HS-5 (cell line): ENCODE measurements at places on chromosomes 5 and 9.
A peak's percentile ranks its signal among the peaks of the same experiment; 100 is the strongest.

DNA sequence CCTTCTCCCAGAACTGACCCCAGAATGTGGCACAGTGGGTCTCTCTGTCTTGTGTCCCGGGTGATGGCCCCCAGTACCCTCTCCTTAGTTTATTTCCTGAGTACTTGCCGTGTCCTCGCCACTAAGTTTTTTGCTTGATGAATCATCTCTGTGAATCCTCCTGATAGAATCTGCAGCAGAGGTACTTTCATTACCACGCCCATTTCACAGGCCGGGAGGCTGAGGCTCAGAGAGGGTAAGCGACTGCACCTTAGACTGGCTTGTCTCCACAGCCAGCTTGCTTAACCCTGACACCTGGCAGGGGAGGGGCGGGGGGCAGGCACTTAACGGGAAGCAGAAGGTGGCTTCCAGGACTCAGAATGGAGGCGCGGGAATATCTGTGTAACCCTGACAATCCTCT lies 7.9 kb upstream of the IER5L start:
- DNase-seq = no peak

- DNase-seq = no peak
Observed at GRCh38 chr5:124909734-124910133, 163.3 kb upstream of the ZNF608 start.

DNA sequence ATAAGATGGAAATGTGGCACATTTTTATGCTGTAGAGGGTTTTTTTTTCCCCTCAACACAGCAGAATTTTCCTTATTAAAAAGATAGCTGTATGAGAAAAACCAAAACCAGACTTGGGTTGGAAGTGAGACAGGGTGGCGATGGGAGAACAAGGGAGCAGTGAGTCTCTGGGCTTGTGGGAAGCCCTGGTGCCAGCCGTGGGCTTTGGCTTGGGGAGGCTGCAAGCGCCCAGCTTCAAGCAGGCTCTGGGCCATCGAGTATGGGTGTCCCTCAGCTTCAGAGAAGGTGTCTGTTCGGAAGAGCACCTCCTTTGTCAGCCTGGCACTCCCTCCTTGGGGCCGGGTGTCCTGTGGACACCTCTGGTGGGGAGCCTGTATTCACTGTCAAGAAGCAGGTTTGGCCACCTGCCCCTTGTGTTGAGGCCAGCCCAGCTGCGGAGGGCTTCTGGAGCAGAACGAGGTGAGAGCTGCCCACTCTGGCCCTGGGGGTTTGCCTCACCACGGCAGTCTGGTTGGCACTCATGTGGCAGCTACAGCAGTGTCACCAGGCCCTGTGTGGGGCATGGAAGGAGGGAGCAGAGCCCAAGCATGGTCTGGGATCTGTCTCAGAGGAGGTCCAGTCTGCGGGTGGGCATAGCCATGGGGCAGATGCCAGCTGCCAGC lies 37.6 kb upstream of the ANGPTL2 start:
- no peak for DNase-seq

DNA sequence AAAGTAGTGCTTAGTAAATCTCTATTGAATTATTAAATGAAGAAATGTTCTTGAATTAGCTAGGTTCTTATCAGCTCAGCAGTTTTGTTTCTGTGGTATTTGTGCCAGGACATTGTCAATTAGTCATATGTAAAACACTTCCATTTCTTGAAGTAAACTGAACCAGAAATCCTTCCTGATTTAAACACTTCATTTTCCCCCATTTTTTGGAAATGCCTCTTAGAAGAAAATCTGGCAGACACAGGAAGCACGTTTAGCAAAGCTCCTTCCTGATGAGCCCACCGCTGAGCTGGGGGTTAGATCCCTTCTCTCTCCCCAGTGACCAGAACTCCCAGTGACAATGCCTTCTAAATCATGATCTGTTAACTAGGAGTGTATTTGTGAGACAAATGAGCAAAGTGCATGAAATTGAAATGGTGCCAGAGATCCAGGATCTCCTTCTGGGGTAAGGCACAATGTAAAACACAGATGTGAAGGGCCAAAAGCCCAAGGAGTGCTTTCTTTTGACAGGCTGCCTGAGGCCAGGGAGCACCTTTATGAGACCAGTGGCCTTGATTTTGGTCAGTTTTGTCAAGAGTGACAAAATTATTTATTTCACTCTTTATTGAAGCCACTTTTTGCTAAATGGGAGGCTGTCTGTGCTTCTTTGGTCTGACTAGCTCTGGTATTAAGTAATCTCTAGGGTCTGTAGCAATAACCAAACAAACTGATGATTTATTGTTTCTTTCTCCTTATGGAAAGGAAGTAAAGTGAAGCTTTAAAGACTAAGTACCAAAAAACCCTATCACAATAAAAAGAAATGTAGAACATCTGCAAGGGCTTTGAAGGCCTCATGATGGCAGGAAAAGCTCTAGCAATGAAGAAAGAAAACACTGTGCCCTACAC lies 25.5 kb upstream of the RUSC2 start:
- DNase-seq = no peak

GRCh38 chr9:16612627-16613026 lies 257.8 kb downstream of the BNC2 start:
- no peak for DNase-seq

DNA sequence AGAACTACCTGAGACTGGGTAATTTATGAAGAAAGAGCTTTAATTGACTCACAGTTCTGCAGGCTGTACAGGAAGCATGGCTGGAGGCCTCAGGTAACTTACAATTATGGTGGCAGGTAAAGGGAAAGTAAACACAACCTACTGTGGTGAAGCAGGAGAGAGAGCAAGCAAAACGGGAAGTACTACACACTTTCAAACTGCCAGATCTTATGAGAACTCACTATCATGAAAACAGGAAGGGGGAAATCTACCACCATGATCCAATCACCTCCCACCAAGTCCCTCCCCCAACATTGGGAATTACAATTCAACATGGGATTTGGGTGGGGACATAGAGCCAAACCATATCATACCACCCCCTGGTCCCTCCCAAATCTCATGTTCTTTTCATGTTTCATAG lies 58.7 kb upstream of the GPR151 start:
- no peak for DNase-seq

- no peak for DNase-seq
Observed at GRCh38 chr5:74948031-74948546, 81.9 kb upstream of the FAM169A start.

GRCh38 chr5:57199866-57200265 lies 26.0 kb downstream of the GPBP1 start:
- DNase-seq = no peak

GRCh38 chr5:79201206-79201605 lies 34.7 kb upstream of the JMY start:
- DNase-seq = no peak

DNA sequence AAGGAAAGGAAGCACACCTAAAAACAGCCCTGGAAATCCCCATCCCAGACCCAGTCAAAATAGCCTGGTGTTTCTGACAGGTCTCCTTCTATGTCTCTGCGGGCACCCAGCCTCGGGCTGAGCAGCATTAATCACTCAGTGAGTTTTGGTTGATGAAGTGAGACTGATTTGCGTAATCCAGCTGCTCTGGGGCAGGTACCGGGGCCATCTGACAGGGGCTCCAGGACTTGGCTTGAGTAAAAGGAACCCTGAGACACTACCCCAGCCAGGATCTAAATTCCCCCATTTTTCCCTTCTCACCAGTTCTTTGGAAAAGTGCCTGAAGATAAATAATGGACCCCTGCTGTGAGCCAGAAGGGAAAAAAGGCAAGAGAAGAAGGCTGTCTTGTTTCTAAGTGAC lies 596 bp downstream of the SLC28A3 start:
- DNase-seq = no peak

DNA sequence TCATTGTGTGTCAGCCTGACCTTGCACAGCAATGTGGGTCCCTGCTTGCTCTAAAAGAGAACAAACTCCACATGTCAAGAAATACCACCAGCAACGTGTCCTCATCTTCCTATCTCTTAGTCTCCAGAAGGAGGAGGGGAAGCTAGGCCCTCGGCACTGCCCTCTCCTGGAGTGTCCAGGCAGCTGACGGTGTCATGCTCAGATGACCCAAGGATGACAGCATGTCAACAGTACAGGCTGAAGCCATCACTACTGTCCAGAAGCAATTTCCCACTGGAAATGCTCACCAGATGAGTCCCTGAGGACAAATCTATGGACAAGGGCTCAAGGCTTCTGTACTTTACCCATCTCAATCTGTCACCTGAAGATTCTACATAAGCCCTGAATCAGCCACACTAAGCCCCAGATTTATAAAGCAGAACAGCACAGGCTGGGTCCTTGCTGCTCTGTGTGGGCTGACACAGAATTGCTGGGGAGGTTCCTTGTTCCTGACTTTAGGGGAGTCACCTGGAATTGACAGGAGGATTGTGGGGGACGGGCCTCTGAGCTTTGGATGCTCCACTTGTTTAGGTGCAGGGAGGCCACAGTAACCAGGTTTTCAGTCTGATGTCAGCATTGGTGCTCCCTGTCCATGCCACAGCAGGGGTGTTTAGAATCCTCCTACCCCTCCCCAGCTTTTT lies 210.2 kb downstream of the DAB2IP start:
- no peak for DNase-seq

DNA sequence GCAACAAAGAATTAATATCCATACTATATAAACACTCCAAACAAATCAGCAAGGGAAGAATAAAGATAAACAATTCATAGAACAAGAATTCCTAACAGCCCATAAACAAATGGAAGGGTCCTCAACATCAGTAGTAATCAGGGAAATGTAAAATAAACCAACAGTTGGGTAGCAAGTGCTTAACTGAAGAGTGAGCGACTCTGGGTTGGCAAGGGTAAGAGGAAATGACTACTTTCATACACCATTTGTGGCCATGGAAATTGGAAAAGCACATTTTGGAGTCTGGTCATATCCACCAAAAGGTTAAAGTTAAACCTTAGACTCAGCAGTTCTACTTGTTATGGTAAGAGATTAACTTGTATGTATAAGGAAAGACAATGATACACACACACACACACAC lies 17.4 kb upstream of the RORB start:
- DNase-seq = no peak

DNA sequence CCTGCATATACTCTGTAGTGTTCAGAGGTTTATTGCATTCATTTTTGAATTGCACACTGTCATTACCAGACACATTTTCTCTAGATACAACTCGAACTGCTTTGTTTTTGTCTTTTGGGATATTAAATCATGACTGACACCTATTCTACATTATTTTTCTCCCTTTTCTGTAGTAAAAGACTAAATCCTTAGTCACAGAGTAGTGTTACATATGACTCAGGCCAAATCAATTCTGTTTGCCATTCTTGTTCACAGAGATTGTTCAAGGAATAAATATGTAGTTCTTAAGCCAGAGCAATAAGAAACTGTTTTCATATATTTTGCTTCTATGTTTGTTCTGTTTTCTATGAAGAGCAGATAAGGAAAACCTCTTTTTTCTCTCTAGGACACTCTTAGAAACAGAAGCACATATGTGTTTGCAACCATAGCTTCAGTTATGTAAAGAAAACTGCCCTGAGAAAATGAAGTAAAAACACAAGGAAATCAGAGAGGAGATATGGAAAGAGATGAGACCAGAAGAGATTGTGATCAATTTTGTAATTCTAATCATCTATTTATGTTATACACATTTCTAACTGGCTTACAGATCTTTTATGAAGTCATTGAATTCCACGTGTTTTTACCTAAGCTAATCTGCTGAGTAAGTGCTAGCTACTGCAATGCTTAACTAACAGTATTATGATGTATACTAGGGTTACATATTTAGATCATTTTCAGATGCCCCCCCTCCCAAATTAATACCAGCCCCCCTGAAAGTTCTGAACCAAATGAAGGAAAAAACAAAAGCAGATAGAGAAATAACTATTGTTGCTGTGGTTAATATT lies 1995.6 kb upstream of the CDH6 start:
- peak; percentile 67 for DNase-seq

DNA sequence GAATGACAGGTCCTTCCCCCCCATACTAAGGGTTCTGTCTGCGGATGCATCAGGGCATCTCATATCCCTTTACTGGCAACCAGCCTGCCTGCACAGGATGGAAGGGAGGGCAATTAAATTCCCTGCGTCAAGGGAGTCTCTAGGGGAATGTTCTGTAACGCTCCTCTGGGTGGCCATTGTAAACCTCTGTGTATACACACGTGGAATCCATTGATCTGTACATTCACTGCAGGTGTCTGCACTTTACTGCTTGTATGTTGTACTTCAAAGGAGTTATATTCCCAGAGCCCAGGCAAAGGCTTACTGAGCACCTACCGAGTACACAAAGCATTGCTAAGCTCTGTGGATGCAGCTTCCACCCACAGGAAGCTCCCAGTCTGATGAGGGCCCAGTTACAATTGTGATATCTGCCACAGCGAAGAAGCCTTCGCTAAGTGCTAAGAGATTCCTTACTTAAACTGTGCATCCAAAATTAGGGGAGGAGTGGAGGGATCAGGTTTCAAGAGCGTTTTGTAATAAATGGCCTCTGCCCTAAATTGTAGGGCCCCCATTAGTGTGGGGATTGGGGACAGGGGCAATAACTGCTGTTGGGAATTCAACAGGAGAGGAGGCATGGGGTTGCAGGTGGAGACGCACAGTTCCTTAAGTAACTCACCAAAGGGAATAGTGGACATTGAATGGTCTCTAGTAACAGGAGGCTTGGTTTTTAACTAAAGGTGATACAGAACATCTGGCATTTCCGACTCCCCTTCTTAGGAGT lies 1.5 kb upstream of the RETREG1 start:
- DNase-seq = no peak

DNA sequence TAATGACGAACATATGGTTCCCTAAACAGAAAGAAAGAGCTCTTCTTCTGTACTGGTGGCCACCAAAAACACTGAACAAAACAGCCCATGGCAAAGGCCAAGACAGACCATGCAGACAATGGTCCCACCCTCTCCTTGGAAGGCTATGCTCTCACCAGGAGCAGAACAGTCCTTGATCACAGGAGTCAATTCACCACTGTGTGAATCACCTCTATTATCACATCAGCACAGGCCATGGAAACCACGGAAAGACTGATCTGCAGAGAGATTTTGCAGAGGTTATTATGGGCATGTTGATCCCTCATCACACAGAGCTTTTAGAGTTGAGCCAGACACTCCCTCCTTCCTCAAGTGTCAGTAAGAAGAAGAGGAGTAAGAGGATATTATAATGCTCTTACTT lies 134.0 kb upstream of the RASEF start:
- DNase-seq = no peak

GRCh38 chr5:143427122-143427735 lies 23.7 kb upstream of the NR3C1 start:
- no peak for DNase-seq
